ENCODE measurements at places on chromosomes 7 and 10. TPM values are rescaled to one million over a fixed set of nuclear protein-coding genes. Genes with fewer than 3 reads are reported as not detected.

- H3K27ac ChIP-seq, result no peak overlapping the region
- H3K4me3 ChIP-seq, result no peak overlapping the region
- no peak for DNase-seq
- H3K4me1 ChIP-seq, result no peaks in the 10 kb centered on the region
- H3K27me3 ChIP-seq, result no peaks in the 10 kb centered on the region
Measured at GRCh38 chr10:4819067-4819466, 6.9 kb upstream of the AKR1E2 start.

GRCh38 chr7:28142650-28143049 lies 37.9 kb downstream of the JAZF1 start:
- H3K27me3 ChIP-seq, result no peaks in the 10 kb centered on the region
- no peak overlapping the region for H3K4me3 ChIP-seq
- no peak overlapping the region for H3K27ac ChIP-seq
- H3K4me1 ChIP-seq, result no peaks in the 10 kb centered on the region
- no peak for DNase-seq
- H3K36me3 ChIP-seq, result no peaks in the 10 kb centered on the region

GRCh38 chr10:1159131-1160061 lies 103.2 kb downstream of the WDR37 start:
- H3K27me3 ChIP-seq, result no peaks in the 10 kb centered on the region
- peak; percentile 75 for DNase-seq
- H3K4me3 ChIP-seq, result no peak overlapping the region
- no peaks in the 10 kb centered on the region for H3K4me1 ChIP-seq
- no peaks in the 10 kb centered on the region for H3K36me3 ChIP-seq
- H3K27ac ChIP-seq, result no peak overlapping the region

DNA sequence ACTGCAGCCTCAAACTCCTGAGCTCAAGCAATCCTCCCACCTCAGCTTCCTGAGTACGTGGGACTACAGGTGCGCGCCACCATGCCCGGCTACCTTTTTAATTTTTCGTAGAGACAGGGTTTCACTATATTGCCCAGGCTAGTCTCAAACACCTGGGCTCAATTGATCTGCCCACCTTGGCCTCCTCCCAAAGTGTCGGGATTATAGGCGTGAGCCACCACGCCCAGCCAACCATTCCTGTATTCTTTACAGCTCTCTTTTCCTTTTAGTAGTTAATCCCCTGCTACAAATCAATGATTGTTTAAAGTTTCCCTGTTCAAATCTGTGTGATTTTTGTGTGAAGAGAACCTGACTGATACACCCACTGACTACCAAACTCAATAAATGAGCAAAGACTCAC lies 75.4 kb upstream of the SVIL start:
- no peak for DNase-seq

- H3K27me3 ChIP-seq, result no peaks in the 10 kb centered on the region
- DNase-seq, result peak; percentile 9
- H3K4me3 ChIP-seq, result no peak overlapping the region
- H3K36me3 ChIP-seq, result no peaks in the 10 kb centered on the region
- H3K4me1 ChIP-seq, result no peaks in the 10 kb centered on the region
- no peak overlapping the region for H3K27ac ChIP-seq
Measured at GRCh38 chr7:22430457-22430856, 69.5 kb downstream of the STEAP1B start.

DNA sequence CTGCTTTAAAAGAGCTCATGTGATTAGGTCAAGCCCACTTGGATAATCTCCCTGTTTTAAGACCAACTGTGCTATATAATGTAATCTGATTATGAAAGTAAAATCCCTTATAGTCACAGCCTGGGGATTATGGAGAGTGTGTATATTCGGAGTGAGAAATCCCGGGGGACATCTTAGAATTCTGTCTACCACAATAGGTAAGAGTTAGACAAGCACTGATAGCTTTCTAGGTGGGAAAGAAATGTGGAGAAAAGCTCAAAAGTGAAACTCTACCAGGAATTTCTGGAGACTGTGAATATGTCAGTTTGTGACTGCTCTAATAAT lies 2.9 kb upstream of the VCL start:
- no peak for DNase-seq
- H3K27ac ChIP-seq, result no peak overlapping the region
- H3K27me3 ChIP-seq, result no peaks in the 10 kb centered on the region
- H3K4me3 ChIP-seq, result no peak overlapping the region
- no peaks in the 10 kb centered on the region for H3K36me3 ChIP-seq

- H3K4me3 ChIP-seq, result no peak overlapping the region
- no peaks in the 10 kb centered on the region for H3K27me3 ChIP-seq
- DNase-seq, result no peak
Measured at GRCh38 chr10:95791425-95791979, 35.5 kb downstream of the ENTPD1 start.

DNA sequence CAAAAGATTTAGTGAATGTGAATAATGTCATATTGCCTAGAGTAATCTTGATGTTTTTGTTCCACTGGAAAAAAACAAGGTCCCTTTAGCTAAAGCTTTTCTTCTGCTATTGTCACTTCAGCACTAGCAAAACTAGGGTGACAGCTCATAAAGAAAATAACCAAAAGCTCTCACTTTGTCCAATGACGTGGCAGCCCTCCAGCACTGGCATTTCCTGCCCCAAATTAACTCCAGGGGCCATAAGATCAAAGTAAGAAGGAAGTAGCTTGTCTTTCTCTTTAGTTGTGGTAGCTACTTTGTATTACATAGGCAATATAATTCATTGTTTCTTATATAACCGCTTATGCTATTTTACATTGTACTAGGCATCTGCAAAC lies 47.3 kb downstream of the LRRN3 start:
- H3K4me1 ChIP-seq, result peaks cover 3% of the 10 kb centered on the region
- DNase-seq, result peak; percentile 44
- peak overlapping the region; percentile 8 for H3K27ac ChIP-seq
- no peaks in the 10 kb centered on the region for H3K27me3 ChIP-seq
- H3K4me3 ChIP-seq, result no peak overlapping the region
- no peaks in the 10 kb centered on the region for H3K36me3 ChIP-seq

DNA sequence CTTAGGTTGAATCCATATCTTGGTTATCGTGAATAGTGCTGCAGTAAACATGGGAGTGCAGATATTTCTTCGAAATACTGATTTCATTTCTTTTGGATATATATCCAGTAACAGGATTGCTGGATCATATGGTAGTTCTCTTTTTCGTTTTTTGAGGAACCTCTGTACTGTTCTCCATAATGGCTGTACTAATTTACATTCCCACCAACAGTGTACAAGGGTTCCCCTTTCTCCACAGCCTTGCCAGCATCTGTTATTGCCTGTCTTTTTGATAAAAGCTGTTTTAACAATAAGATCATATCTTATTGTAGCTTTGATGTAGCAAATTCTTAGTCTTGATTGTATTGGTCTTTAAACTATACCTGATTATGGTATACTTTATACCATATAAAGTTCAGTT lies 45.3 kb downstream of the ZNRF2 start:
- H3K27me3 ChIP-seq, result no peaks in the 10 kb centered on the region
- H3K4me3 ChIP-seq, result no peak overlapping the region
- no peak overlapping the region for H3K27ac ChIP-seq
- H3K36me3 ChIP-seq, result no peaks in the 10 kb centered on the region
- DNase-seq, result no peak

DNA sequence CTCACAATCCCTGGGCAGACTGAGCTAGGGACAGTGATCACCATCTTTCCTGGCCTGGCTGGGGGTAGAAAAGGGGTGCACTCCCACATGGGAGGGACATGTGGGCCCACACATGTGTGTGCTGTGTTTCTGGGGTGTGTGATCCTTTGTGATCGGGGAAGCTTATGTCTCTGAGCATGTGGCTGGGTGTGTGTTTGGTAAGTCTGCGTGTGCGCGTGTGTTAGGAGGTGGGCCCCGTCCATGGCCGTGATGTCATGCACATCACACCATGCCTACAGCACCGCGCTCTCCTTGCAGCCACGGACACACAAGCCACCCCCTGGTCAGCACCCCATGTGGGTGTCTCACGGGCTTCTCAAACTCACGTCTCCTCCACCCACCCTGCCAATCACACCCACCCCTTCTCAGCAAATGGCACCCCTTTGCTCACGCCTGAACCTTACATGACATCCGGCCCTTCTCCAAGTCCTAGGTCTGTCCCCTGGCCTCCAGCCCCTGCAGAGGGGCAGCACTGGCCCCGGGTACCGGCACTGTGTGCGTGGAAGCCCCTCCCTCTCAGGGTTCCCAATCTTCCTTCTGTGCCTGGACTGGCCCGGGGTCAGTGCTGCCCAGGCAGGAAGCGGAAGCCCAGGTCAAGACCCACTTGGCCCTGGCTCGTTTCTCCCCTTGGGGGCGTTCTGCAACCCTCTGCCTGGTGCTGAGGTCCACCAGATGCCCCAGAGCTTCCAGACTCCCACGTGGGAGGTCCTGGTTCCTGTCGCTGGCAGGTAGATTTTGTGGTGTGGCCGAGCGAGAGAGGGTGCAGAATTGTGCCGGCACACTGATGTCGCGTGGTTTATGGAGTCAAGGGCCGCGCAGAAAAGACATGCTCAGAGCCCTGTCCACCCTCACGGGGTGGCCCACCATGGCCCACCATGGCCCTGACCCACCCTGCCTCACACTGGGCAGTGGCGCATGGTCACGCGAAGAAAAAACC lies 12.6 kb downstream of the SLC29A4 start:
- H3K4me3 ChIP-seq, result no peak overlapping the region
- H3K4me1 ChIP-seq, result no peaks in the 10 kb centered on the region
- no peak for DNase-seq

GRCh38 chr10:4941540-4942330 lies 21.5 kb upstream of the AKR1C1 start:
- peaks cover 9% of the 10 kb centered on the region for H3K4me1 ChIP-seq
- peak overlapping the region; percentile 31 for H3K27ac ChIP-seq
- peak; percentile 6 for DNase-seq
- H3K36me3 ChIP-seq, result no peaks in the 10 kb centered on the region
- no peaks in the 10 kb centered on the region for H3K27me3 ChIP-seq

DNA sequence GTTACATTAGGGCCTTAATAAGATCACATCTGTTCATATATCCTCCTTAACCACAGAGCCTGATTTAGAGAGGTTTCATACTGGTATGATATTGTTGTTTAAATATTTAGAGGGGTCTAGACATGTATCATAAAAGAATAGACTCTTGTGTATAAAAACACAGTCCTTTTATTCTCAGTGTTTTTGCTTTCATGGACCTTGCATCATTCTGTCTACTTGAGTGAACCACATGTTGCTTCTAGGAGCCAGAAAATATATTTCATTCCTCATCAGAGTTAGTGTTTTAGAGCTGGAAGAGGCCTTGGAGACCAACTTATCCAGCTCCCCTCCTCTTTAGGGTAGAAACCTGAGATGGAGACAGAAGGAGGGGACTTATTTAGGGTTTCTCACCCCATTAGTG lies 312.8 kb downstream of the LRMDA start:
- H3K36me3 ChIP-seq, result no peaks in the 10 kb centered on the region
- no peaks in the 10 kb centered on the region for H3K4me1 ChIP-seq
- peak; percentile 83 for DNase-seq
- H3K27me3 ChIP-seq, result no peaks in the 10 kb centered on the region
- no peak overlapping the region for H3K27ac ChIP-seq

DNA sequence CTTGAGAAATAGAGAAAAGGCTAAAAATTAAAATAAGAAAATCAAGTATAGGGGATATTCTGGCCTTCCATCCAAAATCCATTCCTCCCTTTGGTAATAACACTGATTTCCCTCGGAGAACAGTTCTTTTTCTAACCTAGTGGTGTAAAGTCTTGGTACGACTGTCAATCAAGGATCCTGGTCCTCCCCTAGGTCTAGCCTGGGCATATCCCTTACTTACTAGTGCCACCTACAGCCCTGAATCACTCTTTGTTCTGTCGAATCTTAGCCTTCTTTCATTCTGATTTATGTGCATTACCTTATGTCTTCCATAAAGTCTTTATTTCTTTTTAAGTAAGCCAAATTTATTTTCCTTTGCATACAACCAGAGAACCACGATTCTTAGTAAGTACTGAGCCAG lies 298.7 kb upstream of the LRRTM3 start:
- H3K36me3 ChIP-seq, result no peaks in the 10 kb centered on the region
- H3K27me3 ChIP-seq, result no peaks in the 10 kb centered on the region
- DNase-seq, result peak; percentile 25
- no peaks in the 10 kb centered on the region for H3K4me1 ChIP-seq

GRCh38 chr7:111091593-111092358 lies 849 bp downstream of the LRRN3 start:
- no peak overlapping the region for H3K27ac ChIP-seq
- H3K4me1 ChIP-seq, result no peaks in the 10 kb centered on the region
- H3K27me3 ChIP-seq, result no peaks in the 10 kb centered on the region
- H3K4me3 ChIP-seq, result peak overlapping the region; percentile 80
- DNase-seq, result no peak

DNA sequence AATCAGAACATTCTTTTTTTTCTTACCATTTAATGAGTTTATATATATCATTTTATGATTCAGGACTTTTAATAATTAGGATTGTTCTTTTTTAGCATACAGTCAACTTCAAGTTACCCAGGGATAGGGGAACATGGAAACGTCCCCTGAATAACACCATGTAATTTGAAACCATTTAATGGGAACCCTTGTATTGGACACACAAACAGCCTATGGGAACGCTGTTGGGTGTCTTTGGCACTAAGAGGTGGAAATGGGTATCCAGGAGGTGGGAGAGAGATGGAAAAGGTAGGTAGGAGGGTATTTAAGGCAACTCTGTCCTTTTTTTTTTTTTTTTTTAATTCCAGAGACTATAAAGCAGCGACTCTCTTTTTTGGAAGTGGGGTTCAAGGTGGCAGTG lies 2.6 kb downstream of the LUC7L2 start:
- H3K4me1 ChIP-seq, result no peaks in the 10 kb centered on the region
- peak overlapping the region; percentile 81 for H3K4me3 ChIP-seq
- no peaks in the 10 kb centered on the region for H3K36me3 ChIP-seq
- no peak overlapping the region for H3K27ac ChIP-seq
- peak; percentile 16 for DNase-seq
- H3K27me3 ChIP-seq, result no peaks in the 10 kb centered on the region

DNA sequence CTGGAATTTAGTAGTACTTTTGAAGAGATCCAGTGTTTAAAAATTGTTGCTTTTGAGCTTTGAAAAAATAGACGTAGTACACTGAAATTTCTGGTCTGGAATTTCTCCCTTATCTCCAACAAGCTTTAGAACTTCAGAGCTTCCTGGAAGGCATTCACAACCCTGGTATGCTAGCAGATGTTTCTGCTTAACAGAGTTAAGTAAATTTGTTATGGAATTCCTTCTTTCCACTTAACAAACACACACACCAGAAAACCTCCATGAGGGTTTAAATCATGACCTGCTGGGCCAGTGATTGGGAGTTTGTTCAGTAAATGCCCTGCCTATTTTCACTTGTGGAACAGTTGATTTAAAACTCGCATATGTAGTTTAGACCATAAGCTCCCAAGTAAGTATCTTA lies 13.7 kb downstream of the ASB15 start:
- no peaks in the 10 kb centered on the region for H3K4me1 ChIP-seq
- H3K27ac ChIP-seq, result no peak overlapping the region
- H3K4me3 ChIP-seq, result no peak overlapping the region
- DNase-seq, result peak; percentile 75
- no peaks in the 10 kb centered on the region for H3K27me3 ChIP-seq

UPK3B gene
- total RNA-seq, result under 0.01 TPM

SFTPA1 gene
- total RNA-seq, result not detected

UNC5B gene
- 36.0 TPM for total RNA-seq

SEMA3A gene
- total RNA-seq, result 60.8 TPM

SYT15B gene
- total RNA-seq, result not detected

Measured in fibroblast of lung (primary cell).